Activated T-cell treated with anti-CD3 and anti-CD28 coated beads for 4 hours (primary cell): ENCODE measurements at places on chromosomes 13 and 19.

DNA sequence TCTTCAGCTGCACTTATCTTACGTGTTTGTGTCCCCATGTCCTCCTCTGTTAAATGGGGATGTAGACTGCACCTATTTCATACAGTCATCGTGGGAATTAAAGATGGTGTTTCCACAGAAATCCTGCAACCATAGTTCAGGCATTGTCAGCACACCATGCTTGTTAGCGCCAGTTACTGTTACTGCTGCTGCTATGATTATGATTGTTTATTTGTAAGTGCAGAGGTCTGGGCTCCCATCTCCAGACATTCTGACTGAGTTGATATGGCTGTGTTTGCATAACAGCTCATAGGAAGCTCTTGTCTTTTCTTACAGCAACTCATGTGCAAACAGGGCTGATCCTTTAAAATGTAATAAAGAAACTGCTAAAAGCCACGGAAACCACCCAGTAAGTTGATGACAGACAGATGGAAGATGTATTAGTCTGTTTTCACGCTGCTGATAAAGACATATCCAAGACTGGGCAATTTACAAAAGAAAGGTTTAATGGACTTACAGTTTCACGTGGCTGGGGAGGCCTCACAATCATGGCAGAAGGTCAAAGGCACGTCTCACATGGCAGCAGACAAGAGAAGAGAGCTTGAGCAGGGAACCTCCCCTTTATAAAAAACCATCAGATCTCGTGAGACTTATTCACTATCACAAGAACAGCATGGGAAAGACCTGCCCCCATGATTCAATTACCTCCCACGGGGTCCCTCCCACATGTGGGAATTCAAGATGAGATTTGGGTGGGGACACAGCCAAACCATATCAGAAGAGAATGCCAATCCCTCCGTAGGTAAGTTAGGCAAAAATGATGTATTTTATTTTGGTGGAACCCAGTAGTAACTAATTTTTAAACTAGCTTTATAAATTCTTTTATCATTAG is 1.6 kb downstream of the ZSCAN5A start:
- DNase-seq: no peak

- DNase-seq: no peak
Measured at GRCh38 chr19:5667751-5668271, 12.5 kb downstream of the MICOS13 start.

- peak; percentile 87 for DNase-seq
Measured at GRCh38 chr19:40570313-40571004, 6.2 kb upstream of the SHKBP1 start.

DNA sequence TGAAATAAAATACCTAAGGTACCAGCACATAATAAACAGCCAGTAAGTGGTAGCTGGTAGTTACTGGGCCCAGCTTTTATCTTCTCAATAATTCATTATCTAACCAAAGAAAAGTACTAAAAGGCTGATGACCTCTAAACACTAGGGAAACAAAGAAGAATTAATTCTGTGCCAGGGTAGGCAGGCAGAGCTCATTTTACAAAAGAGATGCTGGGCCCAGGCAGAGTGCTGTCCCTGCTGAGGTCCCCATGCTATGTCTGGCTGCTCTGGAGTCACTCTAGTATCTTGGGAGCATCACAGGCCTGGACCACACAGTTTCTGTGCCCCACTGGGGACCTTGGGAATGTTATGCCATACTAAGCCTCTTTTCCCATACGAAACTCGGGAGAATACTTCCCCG is 18.2 kb downstream of the ZNF507 start:
- DNase-seq: no peak

- no peak for DNase-seq
Measured at GRCh38 chr13:33279414-33280278, 5.9 kb downstream of the STARD13 start.

DNA sequence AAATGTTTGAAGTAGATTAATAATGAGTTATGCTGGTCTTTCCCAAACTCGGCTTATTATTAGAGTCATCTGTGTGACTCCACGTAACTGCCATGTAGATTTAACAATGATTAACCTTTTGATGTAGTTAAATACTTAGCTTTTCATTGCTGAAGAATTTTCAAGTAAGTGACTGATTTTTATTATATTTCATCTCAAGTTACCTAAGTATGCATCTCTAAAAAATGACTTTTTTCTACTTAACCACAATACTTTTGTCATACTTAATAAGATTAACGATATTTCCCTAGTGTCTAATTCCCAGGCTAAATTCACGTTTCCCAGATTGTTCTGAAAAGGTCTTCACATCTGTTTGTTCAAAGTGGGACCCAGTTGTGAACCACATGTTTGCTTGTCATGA is 17.8 kb downstream of the BIVM start:
- DNase-seq: no peak

GRCh38 chr19:55031178-55031577 is 6.9 kb downstream of the GP6 start:
- DNase-seq: no peak
